H1 (cell line): ENCODE measurements at places on chromosomes 1 and 21. TPM values are rescaled to one million over a fixed set of nuclear protein-coding genes. Genes with fewer than 3 reads are reported as not detected.

The CAPZB gene
- total RNA-seq = 371 TPM in 2 replicates

The CFHR4 gene
- not detected in 2 replicates for total RNA-seq

DNA sequence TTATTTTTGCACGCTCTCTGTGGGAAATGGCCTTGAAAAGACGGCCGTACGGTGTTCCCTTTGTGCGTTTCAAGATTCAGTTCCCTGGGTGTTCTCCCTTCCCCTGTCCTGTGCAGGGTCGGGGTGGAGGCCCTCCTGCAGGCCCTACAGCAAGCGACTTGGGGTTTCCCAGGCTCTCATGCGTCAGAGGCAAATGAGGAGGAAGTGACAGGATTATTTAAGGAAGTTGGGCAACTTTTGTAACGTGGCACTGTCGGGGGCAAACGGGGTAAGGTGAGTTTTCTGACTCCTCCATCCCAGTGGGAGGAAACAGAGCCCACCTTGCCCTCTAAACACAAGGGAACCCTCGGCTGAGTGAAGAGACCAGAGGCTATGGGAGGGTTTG is 16.1 kb upstream of the AJAP1 start:
- H3K36me3 ChIP-seq = no peaks in the 10 kb centered on the region
- H3K4me3 ChIP-seq = no peak overlapping the region
- H3K27me3 ChIP-seq = no peaks in the 10 kb centered on the region

GRCh38 chr1:174964972-174965361 is 34.8 kb upstream of the CACYBP start:
- no peaks in the 10 kb centered on the region for H3K27me3 ChIP-seq
- no peak overlapping the region for H3K27ac ChIP-seq
- H3K36me3 ChIP-seq = peaks cover 13% of the 10 kb centered on the region

DNA sequence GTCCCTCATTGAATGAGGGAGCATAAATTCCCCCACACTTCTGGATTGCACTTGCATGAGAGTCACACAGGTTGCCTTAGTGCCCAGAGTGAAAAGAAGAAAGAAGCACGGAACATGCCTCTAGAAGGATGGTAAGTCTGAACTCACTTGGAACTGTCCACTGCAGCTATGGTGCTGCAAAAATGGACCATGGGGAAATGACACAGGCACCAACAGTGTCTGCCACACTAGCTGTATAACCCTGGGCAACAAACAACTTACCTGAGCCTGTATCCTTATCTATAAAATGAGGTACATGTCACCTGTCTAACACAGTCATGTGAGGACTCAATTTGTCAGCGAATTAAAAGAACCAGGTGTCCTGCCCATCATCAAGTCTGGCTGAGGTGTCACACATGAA is 50.7 kb downstream of the PALMD start:
- no peaks in the 10 kb centered on the region for H3K4me1 ChIP-seq
- H3K4me3 ChIP-seq = no peak overlapping the region
- DNase-seq = no peak
- no peaks in the 10 kb centered on the region for H3K27me3 ChIP-seq

DNA sequence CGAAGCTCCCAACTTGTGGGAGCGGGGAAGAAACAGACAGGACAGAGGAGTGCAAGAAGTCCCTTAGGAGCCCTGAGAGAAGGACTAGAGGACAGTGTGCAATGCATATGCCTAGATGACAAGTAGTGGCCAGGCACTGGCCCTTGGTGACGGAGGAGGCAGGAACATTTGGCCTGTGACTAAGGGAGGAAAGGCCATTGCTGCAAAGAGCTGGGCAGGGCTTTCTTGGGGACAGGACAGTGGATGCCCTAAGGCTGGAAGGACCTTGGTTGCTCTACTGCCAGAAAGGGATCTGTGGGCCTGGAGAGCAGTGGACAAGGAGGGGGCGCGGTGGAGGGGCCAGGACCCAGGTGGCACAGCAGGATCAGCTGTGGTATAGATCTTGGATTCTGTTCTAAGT is 481.3 kb downstream of the CAMTA1 start:
- H3K27ac ChIP-seq = no peak overlapping the region
- H3K36me3 ChIP-seq = no peaks in the 10 kb centered on the region
- no peaks in the 10 kb centered on the region for H3K4me1 ChIP-seq
- H3K4me3 ChIP-seq = no peak overlapping the region

GRCh38 chr1:117076648-117077047 is 16.5 kb downstream of the TTF2 start:
- H3K4me3 ChIP-seq = no peak overlapping the region
